ENCODE measurements at places on chromosomes 6 and 20.

DNA sequence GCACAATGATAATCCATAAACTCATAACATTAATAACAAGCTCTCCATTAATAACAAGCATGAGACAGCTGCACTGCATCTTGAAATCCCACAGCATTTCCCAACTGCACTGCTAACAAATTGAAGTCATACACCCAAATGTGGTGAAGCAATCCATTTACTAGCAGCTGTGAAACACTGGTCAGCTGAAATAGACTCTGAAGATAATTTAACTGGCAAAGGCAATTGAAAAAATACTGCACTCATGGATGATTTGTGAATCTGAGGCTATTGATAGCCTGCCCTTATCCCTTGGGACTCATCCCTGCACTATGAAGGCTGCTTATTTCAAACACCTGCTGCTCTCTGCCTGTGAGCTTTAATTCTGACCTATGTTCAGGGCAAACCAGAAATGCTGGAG lies 49.1 kb upstream of the PLCB1 start:
- DNase-seq, result no peak

GRCh38 chr6:17820055-17820454 lies 113.3 kb upstream of the NUP153 start:
- no peak for DNase-seq

GRCh38 chr20:45320948-45321595 lies 13.0 kb upstream of the MATN4 start:
- DNase-seq, result no peak

DNA sequence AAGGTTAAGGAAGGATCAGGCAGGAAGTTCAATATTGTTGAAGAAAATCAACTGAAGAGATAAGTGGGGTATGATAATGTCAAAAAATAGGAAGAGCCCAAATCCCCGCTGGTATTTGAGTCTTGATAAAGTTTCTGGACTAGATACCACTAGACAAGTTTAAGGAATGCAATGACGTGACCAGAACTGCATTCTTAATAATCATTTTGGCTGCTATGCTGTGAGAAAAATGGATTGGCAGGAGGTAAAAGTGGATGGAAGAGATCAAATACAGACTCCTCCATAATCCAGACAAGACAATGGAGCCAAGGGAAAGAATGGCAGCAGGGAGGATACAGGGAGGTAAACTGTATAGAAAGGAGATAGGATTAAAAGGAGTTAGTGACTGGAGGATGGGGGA lies 128.2 kb downstream of the COL12A1 start:
- DNase-seq, result no peak

DNA sequence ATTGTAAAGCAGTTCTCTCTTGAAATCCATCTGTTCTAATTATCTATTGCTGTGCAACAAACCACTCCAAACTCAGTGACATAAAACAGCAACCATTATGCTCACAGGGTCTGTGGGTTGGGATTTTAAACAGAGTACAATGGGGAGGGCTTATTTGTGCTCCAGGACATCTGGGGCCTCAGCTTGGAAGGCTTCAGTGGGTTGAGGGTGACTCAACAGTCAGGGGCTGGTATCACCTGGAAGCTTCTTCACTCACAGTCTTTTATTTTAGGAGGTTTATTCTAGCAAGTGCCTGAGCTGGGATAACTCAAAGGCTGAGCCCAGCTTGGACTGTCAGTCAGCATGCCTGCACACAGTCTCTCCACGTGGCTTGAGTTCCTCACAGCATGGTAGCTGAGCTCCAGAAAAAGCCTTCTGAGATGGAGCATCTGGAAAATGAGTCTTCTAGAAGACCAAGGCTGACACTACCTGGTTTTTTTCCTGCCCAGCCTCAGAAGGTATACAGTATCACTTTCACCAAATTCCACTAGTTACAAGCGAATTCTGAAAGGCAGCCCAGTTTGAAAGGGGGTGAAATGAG lies 234.6 kb upstream of the ID4 start:
- no peak for DNase-seq

GRCh38 chr6:106360989-106361430 lies 493 bp downstream of the CRYBG1 start:
- DNase-seq, result no peak

- peak; percentile 53 for DNase-seq
These were observed 30.5 kb upstream of the AKAP12 start for GRCh38 chr6:151209071-151209831.

- peak; percentile 33 for DNase-seq
These were observed 35.3 kb downstream of the FOXP4 start for GRCh38 chr6:41581381-41581991.

DNA sequence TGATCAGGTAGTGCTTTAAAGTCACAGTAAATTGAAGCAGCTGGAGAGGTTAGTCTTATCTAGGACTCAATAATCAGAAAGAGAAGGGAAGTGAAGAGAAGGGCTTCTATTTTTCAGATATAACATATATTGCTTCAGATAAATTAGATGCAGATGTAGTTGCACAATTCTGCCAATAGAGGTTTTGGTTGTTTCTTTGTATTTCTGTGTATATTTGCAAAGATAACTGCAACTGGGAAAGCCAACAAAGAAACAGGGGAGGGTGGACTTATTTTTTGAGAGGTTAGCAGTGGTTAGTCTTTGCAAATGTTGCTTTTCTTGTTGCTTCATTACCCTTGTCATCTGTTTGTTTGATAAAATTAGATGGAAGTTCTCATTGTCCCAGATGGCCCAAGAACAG lies 106.6 kb downstream of the ADGRG6 start:
- DNase-seq, result no peak

DNA sequence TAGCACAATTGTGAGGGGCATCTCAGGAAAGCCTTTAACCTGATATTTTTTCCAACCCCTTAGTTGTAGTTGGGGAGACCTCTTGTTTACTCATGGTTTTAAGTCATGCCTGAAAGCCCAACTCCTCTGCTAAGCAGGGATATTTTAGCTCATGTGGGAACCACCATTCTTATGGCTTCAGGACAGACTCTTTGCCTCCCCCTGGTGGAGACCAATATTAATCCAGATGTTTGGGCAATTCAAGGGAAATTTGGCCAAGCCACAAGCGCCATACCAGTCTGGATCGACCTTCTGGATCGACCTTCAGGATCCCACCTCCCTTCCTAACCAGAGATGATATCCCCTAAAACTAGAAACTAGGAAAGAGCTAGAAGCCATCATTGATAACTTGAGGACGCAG lies 211.2 kb downstream of the C6orf118 start:
- DNase-seq, result no peak

GRCh38 chr20:40218316-40218969 lies 470.6 kb downstream of the MAFB start:
- DNase-seq, result no peak

DNA sequence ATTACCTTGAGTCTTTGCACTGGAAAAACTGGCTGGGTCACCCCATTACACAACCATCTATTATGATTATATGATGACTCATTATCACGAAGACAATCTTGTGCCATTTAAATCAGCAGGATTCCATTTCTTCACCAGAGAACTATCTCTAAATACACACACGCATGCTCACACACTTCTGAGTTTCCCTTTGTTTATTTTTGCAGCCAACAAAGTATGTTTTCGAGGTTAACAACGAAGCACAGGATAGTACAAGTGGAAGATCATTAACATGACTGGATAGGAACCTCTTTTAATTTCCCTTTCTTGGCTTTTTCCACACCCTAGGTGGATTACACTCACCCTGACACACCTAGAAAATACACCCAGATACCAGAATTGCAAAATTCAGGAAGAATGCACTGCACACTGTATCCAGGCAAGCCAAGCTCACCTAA lies 18.9 kb downstream of the PERP start:
- peak; percentile 83 for DNase-seq

DNA sequence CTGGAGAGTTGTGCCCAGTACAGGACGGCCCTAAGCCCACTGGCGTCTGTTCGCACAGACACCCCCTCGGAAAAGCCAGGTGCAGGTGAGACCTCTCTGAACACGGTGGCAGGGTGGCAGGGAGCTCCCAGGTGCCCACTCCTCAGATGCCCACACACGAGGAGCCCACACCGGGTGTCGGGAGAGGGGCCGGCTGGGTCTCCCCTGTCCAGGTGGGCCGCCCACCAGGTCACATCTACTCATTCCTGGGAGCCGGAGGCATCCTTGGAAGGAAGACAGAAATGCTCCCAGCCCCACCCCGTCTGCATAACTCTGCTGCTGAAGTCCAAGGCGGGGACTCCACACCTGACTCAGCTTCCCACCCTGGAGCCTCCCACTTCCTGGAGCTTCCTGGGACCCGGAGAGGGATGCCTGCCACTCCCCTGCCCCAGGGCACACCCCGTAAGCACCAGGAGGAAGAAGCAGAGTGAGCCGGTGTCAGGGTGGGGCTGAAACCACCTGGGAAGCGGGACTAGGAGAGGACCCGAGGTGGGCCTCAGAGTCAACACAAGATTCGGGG lies 2.5 kb downstream of the SRMS start:
- DNase-seq, result peak; percentile 67

- no peak for DNase-seq
These were observed 306.3 kb downstream of the PRL start for GRCh38 chr6:21990577-21990976.

DNA sequence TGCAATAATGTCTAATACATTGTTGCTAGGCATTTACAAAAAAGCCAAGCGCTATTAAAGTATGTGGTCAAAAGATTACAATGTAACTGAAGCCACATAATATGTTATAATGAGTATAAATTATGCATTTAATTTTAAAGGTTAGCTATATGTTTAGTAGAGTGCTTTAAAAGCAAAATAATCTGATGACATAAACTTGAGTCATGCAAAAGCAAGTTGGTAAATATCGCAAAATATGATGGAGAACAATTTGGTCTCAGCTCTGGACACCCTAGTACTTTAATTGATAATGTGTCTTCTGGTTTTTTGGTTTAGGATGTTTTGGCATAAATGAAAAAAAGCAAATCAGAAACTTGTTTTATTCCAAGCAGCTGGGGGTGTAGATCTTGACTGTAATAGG lies 188.6 kb upstream of the RREB1 start:
- DNase-seq, result no peak

DNA sequence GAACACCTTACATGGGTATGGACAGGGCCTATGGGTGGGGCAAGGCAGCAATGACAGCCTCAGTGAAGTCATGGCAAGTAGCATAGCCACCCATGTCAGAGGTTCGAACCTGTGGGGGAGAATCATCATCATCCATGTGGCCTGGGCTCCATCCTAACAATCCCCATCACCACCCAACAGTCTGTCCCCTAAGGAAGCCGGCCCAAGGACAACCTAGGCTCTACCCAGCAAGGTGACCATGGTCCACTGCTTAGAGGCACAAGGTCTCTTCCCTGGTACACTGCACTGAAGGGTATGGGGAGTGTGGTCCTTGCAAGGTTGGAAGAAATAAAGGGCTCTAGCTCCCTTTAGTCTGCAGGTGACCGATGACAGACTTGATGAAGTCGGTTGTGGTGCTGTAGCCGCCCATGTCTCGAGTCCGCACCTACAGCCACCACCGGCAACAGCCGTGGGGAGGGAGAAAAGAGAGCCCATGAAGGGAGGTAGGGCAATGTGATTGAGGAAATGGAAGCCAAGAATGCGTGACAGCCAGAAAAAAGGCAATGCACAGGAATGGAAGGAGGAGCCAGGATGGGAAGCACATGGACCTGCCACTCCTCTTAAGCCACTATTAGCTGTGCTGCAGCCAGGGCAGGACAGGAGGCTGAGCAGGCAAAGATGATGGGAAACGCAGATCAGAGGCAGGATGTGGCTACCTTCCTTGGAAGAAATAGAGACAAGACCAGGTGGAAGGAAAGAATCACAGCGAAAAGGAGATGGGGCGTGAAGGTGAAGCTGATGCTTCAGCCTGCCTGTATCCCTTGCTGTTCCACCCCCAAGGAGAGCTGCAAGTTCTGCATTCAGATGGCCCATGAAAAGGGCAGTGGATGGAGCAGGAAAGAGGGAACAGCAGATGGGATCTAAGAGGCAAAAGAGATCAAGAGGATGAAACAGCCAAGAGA lies 5.3 kb downstream of the IDH3B start:
- no peak for DNase-seq
